ENCODE measurements at places on chromosomes 4 and X. TPM values are rescaled to one million over a fixed set of nuclear protein-coding genes. Genes with fewer than 3 reads are reported as not detected.

The OTUD6A gene
- not detected for total RNA-seq

The CDK16 gene
- 76.0 TPM for total RNA-seq

The PCDH18 gene
- 44.9 TPM for total RNA-seq

The PDHA1 gene
- total RNA-seq: 137 TPM

DNA sequence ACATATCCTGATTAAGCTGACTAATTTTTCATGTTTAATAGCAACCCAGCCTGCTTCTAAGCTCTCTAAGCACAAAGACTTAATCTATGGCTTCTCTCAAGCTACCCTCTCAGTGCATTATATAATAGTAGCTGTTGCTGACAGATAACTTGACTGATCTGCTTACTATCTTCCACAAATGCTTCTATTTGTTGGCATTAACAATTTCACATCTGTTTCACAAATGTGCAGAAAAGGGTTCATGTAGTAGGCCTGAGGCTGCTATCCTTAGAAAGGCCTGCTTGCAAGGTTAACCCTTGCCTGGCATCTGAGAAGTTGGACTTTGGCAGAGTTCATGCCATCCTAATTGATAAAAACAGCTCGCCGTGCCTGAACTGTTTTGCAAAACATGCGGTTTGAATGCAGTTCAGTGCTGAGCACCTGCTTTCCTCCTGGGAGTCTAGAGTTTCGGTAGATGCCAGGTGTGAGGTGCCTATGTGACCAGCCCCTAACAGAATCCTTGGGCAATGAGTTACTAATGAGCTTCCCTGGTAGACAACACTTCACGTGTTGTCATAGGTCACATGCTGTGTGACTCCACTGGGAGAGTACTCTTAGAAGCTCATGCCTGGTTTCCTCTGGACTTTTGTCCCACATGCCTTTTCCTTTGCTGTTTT is 68.4 kb downstream of the NSG1 start:
- H3K27ac ChIP-seq: no peak overlapping the region
- no peaks in the 10 kb centered on the region for H3K4me1 ChIP-seq
- peaks cover 89% of the 10 kb centered on the region for H3K36me3 ChIP-seq
- H3K27me3 ChIP-seq: no peaks in the 10 kb centered on the region
- no peak overlapping the region for H3K4me3 ChIP-seq
- DNase-seq: no peak

- no peaks in the 10 kb centered on the region for H3K36me3 ChIP-seq
- H3K27me3 ChIP-seq: no peaks in the 10 kb centered on the region
Observed at GRCh38 chr4:17310269-17310652, 201.6 kb downstream of the QDPR start.

GRCh38 chr4:102324730-102325129 is 20.6 kb downstream of the SLC39A8 start:
- no peak overlapping the region for H3K4me3 ChIP-seq
- no peaks in the 10 kb centered on the region for H3K4me1 ChIP-seq
- no peak for DNase-seq
- no peak overlapping the region for H3K27ac ChIP-seq
- no peaks in the 10 kb centered on the region for H3K27me3 ChIP-seq
- H3K36me3 ChIP-seq: no peaks in the 10 kb centered on the region

DNA sequence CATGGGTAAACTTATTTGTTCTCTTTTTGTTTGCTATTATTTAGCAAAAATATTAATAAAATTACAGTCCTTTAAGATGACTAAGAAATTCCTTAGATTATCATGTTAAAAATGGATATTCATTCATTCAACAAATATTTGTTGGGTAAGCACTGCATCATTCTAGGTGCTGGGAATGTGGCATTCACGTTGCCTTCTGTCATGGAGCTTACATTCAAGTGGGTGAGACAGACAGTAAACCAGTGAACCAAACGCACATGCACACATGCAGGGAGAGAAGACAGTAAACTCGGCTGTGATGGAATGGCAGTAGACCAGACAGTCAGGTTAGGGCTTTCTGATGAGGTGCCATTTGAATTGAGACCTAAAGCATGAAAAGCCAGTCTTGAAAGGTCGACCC is 91.8 kb downstream of the STOX2 start:
- H3K4me1 ChIP-seq: no peaks in the 10 kb centered on the region
- H3K4me3 ChIP-seq: no peak overlapping the region
- no peaks in the 10 kb centered on the region for H3K27me3 ChIP-seq
- H3K36me3 ChIP-seq: no peaks in the 10 kb centered on the region

- no peaks in the 10 kb centered on the region for H3K4me1 ChIP-seq
- no peaks in the 10 kb centered on the region for H3K27me3 ChIP-seq
- no peak for DNase-seq
- no peak overlapping the region for H3K27ac ChIP-seq
Observed at GRCh38 chr4:115376866-115377265, 263.4 kb upstream of the NDST4 start.

- no peaks in the 10 kb centered on the region for H3K36me3 ChIP-seq
- no peak overlapping the region for H3K27ac ChIP-seq
- no peak overlapping the region for H3K4me3 ChIP-seq
- H3K4me1 ChIP-seq: no peaks in the 10 kb centered on the region
Observed at GRCh38 chr4:112214390-112215264, 17.0 kb upstream of the AP1AR start.
